Large intestine (tissue), 12 donors: ENCODE measurements at places on chromosomes 6 and 20. TPM values are rescaled to one million over a fixed set of nuclear protein-coding genes. Genes with fewer than 3 reads are reported as not detected.

- no peak overlapping the region for H3K4me3 ChIP-seq
- H3K27me3 ChIP-seq = no peaks in the 10 kb centered on the region
- no peak for DNase-seq
- no peaks in the 10 kb centered on the region for H3K4me1 ChIP-seq
These were observed 109.3 kb upstream of the MTHFD1L start for GRCh38 chr6:150756173-150756572.

GRCh38 chr6:37913210-37913609 lies 93.7 kb downstream of the ZFAND3 start:
- no peak overlapping the region for H3K4me3 ChIP-seq
- no peaks in the 10 kb centered on the region for H3K27me3 ChIP-seq
- peaks cover 14% of the 10 kb centered on the region for H3K4me1 ChIP-seq

GRCh38 chr20:17654649-17655285 lies 27.3 kb downstream of the RRBP1 start:
- no peak for DNase-seq
- no peaks in the 10 kb centered on the region for H3K27me3 ChIP-seq
- no peak overlapping the region for H3K27ac ChIP-seq

GRCh38 chr20:57807401-57808263 lies 97.8 kb upstream of the PMEPA1 start:
- no peak overlapping the region for H3K4me3 ChIP-seq
- no peaks in the 10 kb centered on the region for H3K27me3 ChIP-seq
- H3K36me3 ChIP-seq = no peaks in the 10 kb centered on the region
- DNase-seq = no peak
- no peak overlapping the region for H3K27ac ChIP-seq

- no peaks in the 10 kb centered on the region for H3K27me3 ChIP-seq
- no peaks in the 10 kb centered on the region for H3K4me1 ChIP-seq
- H3K27ac ChIP-seq = no peak overlapping the region
- no peak overlapping the region for H3K4me3 ChIP-seq
These were observed 101.8 kb upstream of the NHSL1 start for GRCh38 chr6:138601128-138601527.

Gene PCK1
- polyA plus RNA-seq = 13.3 TPM

DNA sequence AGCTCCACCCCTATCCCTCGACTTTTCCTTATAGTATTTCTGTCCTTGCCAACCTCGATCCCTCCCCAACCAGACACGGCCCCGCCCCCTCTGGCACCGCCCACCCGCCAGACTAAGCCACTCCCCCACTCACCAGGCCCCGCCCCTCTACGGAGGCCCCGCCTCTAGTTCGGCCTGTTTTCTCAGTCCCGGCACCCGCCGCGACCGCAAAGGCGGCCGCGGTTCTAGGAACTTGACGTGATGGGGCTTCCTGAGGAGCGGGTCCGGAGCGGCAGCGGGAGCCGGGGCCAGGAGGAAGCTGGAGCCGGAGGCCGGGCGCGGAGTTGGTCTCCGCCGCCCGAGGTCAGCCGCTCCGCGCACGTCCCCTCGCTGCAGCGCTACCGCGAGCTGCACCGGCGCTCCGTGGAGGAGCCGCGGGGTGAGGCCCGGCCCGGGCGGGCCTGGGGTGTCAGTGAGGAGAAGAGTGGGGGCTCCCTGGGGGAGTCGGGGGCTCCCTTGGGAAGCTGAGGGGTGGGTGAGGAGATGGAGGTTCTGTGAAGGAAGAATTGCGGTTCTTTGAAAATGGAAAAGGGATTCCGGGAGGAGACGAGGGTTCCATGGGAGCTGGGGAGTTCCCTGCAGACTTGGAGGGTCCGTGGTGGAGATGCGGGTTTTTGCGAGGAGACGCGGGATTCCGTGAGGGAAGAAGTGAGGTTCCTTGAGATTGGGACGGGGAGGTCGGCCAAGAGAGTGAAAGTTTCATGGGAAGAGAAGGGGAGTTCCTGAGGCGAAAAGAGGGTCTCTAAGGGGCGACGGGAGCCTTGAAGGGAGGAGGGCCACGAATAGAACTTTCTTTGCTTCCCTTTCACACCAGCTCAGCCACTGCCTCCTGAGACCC lies at the start of gene ACSS2:
TSS of gene ACSS2 (plus strand) at position 207 of the 877 bp plus-strand sequence. CDS start at position 241, 34 bp downstream.
- peaks cover 12% of the 10 kb centered on the region for H3K27me3 ChIP-seq
- H3K27ac ChIP-seq = peak within 1 kb of the TSS; percentile 78
- peaks cover 39% of the 10 kb centered on the region for H3K4me1 ChIP-seq
- H3K36me3 ChIP-seq = no peaks in the 10 kb centered on the region
- no peak for DNase-seq
- H3K4me3 ChIP-seq = peak within 1 kb of the TSS; percentile 70

DNA sequence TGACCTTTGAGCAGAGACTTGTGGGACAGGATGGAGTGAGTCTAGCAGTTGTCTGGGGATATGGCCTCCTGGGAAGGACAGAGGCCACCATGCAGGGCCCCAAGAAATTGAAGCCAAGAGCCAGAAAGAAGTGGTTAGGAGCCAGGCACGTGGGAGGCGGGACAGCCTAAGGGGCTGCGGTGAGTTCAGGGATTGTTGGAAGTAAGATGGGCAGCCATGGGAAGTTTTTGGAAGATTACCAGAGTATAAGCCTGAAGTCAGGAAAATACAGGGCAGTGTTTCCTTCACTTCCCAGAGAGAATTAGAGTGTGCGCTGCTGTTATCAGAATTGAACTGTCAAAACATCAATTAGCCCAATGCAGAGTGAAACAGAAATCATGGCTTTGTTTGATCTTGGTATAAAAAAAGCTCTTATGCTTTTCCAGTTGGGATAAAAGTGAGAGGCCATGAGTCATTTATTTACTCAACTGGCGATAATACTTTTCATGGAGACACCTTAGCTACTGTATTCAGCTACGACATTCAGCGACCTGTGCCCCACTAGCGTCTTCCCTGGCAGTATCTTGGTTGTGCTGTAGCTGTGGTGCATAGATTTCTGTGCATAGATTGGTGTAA lies 66.9 kb downstream of the PHACTR2 start:
- H3K4me3 ChIP-seq = no peak overlapping the region
- peak overlapping the region; percentile 9 for H3K27ac ChIP-seq
- H3K4me1 ChIP-seq = peaks cover 43% of the 10 kb centered on the region
- DNase-seq = peak; percentile 35
- H3K36me3 ChIP-seq = peaks cover 2% of the 10 kb centered on the region
- H3K27me3 ChIP-seq = no peaks in the 10 kb centered on the region

Gene DNAH8
- polyA plus RNA-seq = 0.01 TPM

Gene PDYN
- 0.10 TPM for polyA plus RNA-seq

GRCh38 chr6:28258877-28259777 lies at the start of gene NKAPL:
NKAPL (plus strand) TSS chr6:28259297; CDS start chr6:28259372, 75 bp downstream.
- H3K27ac ChIP-seq = no peak within 1 kb of the TSS
- peak within 1 kb of the TSS; percentile 31 for H3K4me3 ChIP-seq
- peaks cover 38% of the 10 kb centered on the region for H3K27me3 ChIP-seq
- no peaks in the 10 kb centered on the region for H3K4me1 ChIP-seq
- DNase-seq = peak; percentile 55

- H3K27me3 ChIP-seq = no peaks in the 10 kb centered on the region
- H3K4me3 ChIP-seq = no peak overlapping the region
- no peak overlapping the region for H3K27ac ChIP-seq
- no peak for DNase-seq
- H3K36me3 ChIP-seq = no peaks in the 10 kb centered on the region
These were observed 46.9 kb downstream of the PDE10A start for GRCh38 chr6:165616116-165616515.

GRCh38 chr6:24183584-24183983 lies 57.6 kb downstream of the NRSN1 start:
- DNase-seq = no peak
- H3K4me3 ChIP-seq = no peak overlapping the region
- H3K27me3 ChIP-seq = no peaks in the 10 kb centered on the region

Gene MRPS10
- 25.2 TPM for polyA plus RNA-seq

DNA sequence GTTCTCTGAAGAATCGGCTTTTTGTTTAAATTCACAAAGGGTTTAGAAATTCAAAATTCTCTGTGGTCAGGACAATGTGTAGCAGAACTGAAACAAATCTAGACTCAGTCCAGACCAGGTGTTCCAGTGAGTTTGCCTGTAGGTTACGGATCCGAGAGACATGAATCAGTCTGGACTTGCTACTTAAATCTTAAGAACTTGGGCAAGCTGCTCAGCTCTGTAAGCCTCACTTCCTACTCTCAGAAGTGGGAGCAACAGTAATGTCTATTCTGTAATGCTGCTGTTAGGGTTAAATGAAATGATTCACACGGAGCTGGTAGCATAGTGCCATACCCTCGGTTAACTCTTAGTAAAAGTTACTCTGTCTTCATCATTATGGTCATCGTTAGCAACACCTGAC lies 37.7 kb downstream of the HECA start:
- H3K4me1 ChIP-seq = peaks cover 19% of the 10 kb centered on the region
- DNase-seq = no peak
- H3K27ac ChIP-seq = no peak overlapping the region
- no peak overlapping the region for H3K4me3 ChIP-seq
- peaks cover 34% of the 10 kb centered on the region for H3K36me3 ChIP-seq

Gene CAGE1
- polyA plus RNA-seq = 0.03 TPM

DNA sequence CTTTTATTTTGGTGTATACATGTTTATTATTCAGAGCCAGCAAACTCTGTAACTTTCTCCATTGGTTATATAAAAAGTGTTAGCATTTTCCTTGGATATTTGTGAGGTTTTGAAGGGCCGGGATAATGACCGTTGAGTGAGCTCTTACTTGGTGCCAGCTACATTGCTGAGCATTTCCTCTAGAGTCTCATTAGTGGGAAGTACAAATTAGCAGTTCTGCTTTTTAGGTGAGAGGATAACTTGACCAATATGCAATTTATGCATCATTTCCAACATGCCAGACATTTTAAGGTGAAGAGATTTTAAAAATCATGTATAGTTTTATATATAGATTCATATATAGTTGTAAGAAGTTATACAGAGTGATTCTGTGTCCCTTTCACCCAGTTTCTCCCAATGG lies 84.3 kb downstream of the CARMIL1 start:
- DNase-seq = no peak
- H3K4me3 ChIP-seq = no peak overlapping the region
- peaks cover 11% of the 10 kb centered on the region for H3K4me1 ChIP-seq
- no peaks in the 10 kb centered on the region for H3K36me3 ChIP-seq

GRCh38 chr20:48483334-48484066 lies 344.3 kb downstream of the PREX1 start:
- DNase-seq = no peak
- H3K4me3 ChIP-seq = no peak overlapping the region
- H3K27ac ChIP-seq = no peak overlapping the region
- no peaks in the 10 kb centered on the region for H3K36me3 ChIP-seq

GRCh38 chr6:85670573-85670972 lies 27.9 kb upstream of the SYNCRIP start:
- no peaks in the 10 kb centered on the region for H3K4me1 ChIP-seq
- no peak overlapping the region for H3K4me3 ChIP-seq
- no peaks in the 10 kb centered on the region for H3K27me3 ChIP-seq
- H3K36me3 ChIP-seq = peaks cover 7% of the 10 kb centered on the region

Gene BCKDHB
- polyA plus RNA-seq = 21.0 TPM

Gene PACSIN1
- 0.33 TPM for polyA plus RNA-seq

Gene SNAP25
- polyA plus RNA-seq = 25.6 TPM

DNA sequence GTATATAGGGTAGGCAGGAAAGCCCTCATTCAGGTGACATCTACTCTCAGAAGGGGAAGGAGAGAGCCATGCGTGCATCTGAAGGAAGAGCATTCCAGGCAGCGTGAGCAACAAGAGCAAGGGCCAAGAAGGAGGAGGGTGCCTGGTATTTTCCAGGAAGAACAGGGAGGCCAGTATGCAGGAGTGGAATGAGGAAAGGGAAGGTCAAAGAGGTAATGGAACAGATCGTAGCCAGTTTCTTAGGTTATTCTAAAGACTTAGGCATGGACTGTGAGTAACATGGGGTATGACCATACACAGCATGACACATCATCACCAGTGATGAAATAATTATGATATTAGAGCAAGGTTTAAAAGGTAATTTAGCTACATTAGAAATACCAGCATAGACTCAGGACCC lies 24.1 kb downstream of the ALDH8A1 start:
- DNase-seq = no peak
- no peaks in the 10 kb centered on the region for H3K27me3 ChIP-seq
- no peak overlapping the region for H3K4me3 ChIP-seq
- H3K36me3 ChIP-seq = no peaks in the 10 kb centered on the region
- H3K27ac ChIP-seq = no peak overlapping the region
- H3K4me1 ChIP-seq = no peaks in the 10 kb centered on the region

Gene HNF4A
- 259 TPM for polyA plus RNA-seq

GRCh38 chr20:61772828-61773631 lies 292.7 kb downstream of the TAF4 start:
- no peak overlapping the region for H3K4me3 ChIP-seq
- no peak for DNase-seq
- no peak overlapping the region for H3K27ac ChIP-seq
- no peaks in the 10 kb centered on the region for H3K4me1 ChIP-seq

Gene HAO1
- polyA plus RNA-seq = not detected

Gene BTN2A1
- 26.9 TPM for polyA plus RNA-seq

GRCh38 chr6:46651816-46652215 lies 802 bp downstream of the CYP39A1 start:
- H3K27me3 ChIP-seq = no peaks in the 10 kb centered on the region
- H3K27ac ChIP-seq = peak overlapping the region; percentile 77
- peaks cover under 1% of the 10 kb centered on the region for H3K36me3 ChIP-seq
